ENCODE measurements at places on chromosomes 2 and 18. TPM values are rescaled to one million over a fixed set of nuclear protein-coding genes. Genes with fewer than 3 reads are reported as not detected.

GRCh38 chr2:164150604-164151003, 414.8 kb upstream of the FIGN start:
- no peak overlapping the region for H3K27ac ChIP-seq
- DNase-seq, result no peak
- H3K27me3 ChIP-seq, result no peaks in the 10 kb centered on the region
- H3K36me3 ChIP-seq, result no peaks in the 10 kb centered on the region
- H3K4me1 ChIP-seq, result no peaks in the 10 kb centered on the region

- H3K4me1 ChIP-seq, result no peaks in the 10 kb centered on the region
- no peaks in the 10 kb centered on the region for H3K36me3 ChIP-seq
- DNase-seq, result no peak
- no peak overlapping the region for H3K4me3 ChIP-seq
- H3K27me3 ChIP-seq, result peaks cover 3% of the 10 kb centered on the region
- H3K27ac ChIP-seq, result no peak overlapping the region
These were observed 380.2 kb downstream of the LNPK start for GRCh38 chr2:175621821-175622220.

DNA sequence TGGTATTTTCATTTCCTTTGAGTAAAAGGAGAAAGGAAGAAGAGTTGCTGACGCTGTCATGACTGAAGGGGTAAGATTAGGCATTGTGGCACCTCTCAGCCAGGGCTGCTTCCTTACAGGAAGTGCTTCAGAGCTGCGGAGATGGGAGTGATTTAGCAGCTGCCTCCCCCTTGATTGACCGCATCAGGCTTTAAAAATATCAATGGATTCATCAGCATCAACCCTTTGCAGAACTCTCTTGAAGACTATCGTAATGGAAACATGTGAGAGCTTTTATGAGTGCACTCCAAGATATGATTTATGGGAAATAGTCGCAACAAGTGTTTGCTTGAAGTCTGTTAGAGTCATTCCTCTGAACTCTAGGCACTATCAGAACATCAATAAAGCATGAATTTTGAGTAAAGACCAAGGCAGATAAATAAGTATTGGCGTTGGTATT, 141.1 kb downstream of the CSRNP3 start:
- no peak overlapping the region for H3K27ac ChIP-seq
- peaks cover 6% of the 10 kb centered on the region for H3K4me1 ChIP-seq
- no peak for DNase-seq
- H3K4me3 ChIP-seq, result no peak overlapping the region
- H3K27me3 ChIP-seq, result peaks cover 1% of the 10 kb centered on the region

The SLC4A5 gene
- total RNA-seq, result 3.4 TPM

DNA sequence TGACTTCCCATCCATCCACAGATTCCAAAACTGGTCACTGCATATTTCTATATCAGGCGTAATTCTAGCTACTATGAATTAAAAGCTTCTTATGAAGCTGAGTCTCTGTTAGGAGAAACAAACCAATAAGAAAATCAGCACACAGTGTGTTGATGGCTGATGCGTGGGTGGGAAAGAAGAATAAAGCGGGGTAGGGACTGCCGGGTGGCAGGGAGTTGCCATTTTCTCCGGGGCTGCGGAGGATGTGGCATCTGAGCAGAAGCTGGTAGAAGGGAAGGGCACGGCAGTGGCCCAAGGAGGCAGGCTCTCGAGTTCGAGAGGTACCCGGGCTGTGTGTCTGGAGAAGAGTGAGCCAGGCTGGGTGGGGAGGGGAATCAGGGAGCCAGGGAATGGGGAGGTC, 48.6 kb upstream of the CHMP1B start:
- H3K4me1 ChIP-seq, result no peaks in the 10 kb centered on the region
- no peaks in the 10 kb centered on the region for H3K36me3 ChIP-seq
- H3K4me3 ChIP-seq, result no peak overlapping the region
- no peak for DNase-seq
- H3K27me3 ChIP-seq, result peaks cover 14% of the 10 kb centered on the region

- peaks cover 5% of the 10 kb centered on the region for H3K4me1 ChIP-seq
- H3K4me3 ChIP-seq, result no peak overlapping the region
- H3K27me3 ChIP-seq, result peaks cover 20% of the 10 kb centered on the region
- DNase-seq, result no peak
These were observed 175.2 kb downstream of the SH3RF3 start for GRCh38 chr2:109304242-109304641.

The LCT gene
- total RNA-seq, result 0.13 TPM

Data from activated CD4-positive, alpha-beta memory T cell treated with anti-CD3 and anti-CD28 coated beads, Interleukin-2, amount 10 ng/mL, durations not matched to agents 7 days and 5 days (primary cell).